Activated T-helper 2 cell treated with anti-CD3 and anti-CD28 coated beads, Interferon-gamma antibody, Interleukin-2, Interleukin-4, amounts not matched to agents 10 μg/mL and 5 μg/mL and 100 μg/mL, durations not matched to agents 14 hours and 24 hours and 36 hours (primary cell): ENCODE measurements at places on chromosomes 13 and 19.

- DNase-seq, result no peak
These were observed 704.7 kb downstream of the DIAPH3 start for GRCh38 chr13:59458908-59459579.

DNA sequence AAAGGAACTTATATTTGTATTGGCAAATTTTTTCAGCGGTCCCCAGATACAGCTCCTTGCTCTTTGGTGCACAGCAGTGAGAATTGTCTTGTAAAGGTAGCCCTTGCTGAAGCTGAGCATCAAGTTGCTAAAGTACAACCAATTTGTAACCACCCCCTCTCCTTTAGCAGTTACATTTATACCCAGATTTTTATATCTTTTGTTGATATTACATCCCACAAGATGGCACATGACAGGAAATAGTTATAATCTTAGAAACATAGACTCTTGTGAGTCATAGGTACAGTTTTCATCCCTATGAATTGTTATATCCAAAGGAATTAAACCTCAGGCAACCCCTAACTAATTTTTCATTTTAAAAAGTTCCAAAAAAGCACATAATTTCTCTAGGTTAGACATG, 523.0 kb upstream of the SLITRK1 start:
- no peak for DNase-seq

- no peak for DNase-seq
These were observed 6.3 kb downstream of the C19orf38 start for GRCh38 chr19:10854350-10855089.

DNA sequence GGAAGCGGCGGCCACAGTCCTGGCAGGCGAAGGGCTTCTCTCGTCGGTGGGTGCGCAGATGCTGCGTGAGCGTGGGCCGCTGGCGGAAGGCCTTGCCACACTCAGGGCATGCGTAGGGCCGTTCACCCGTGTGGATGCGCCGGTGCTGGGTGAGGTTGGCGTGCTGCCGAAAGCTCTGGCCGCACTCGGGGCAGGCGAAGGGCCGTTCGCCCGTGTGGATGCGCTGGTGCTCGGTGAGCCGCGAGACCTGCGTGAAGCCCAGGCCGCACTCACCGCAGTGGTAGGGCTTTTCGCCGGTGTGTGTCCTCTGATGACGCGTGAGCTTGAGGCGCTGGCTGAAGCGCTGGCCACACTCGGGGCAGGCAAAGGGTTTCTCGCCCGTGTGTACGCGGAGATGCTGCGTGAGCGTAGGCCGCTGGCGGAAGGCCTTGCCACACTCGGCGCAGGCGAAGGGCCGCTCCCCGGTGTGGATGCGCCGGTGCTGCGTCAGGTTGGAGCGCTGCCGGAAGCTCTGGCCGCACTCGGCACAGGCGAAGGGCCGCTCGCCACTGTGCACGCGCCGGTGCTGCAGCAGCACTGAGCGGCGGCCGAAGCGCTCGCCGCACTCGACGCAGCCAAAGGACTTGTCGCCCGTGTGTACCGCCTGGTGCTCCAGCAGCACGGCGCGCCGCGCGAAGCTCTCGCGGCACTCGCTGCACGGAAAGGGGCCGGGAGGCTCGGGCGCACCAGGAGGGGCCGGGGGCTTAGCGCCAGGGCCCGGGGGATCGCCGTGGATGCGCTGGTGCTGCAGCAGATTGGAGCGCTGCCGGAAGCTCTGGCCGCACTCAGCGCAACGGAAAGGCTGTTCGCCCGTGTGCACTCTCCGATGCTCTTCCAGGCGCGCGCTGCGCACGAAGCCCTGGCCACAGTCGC, 4.0 kb upstream of the UBE2M start:
- peak; percentile 46 for DNase-seq

- no peak for DNase-seq
These were observed 680.8 kb downstream of the SLITRK1 start for GRCh38 chr13:83201506-83201905.
